ENCODE measurements at places on chromosomes 2 and 18.

GRCh38 chr2:227237786-227238185, 73.4 kb downstream of the COL4A3 start:
- DNase-seq, result no peak

- DNase-seq, result no peak
Measured at GRCh38 chr2:6654279-6654678, 211.4 kb downstream of the CMPK2 start.

DNA sequence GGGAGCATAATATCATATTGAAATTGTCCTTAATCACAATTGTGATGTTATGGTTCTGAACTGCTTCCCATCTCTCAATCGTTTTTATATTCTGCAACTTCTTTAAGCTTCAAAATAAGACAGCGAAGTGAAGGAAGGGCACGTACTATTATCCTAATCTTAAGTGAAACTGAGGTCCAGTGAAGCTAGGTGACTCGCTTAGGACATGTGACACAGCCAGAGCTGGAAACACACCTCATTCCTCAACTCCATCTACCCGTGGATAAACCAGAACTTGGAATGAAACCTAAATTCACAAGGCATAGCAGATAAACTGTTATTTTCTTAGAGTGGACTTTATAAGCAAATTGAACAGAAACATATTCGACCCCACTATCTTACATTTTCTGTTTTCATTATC, 191.2 kb upstream of the PXDN start:
- DNase-seq, result no peak

GRCh38 chr2:8004250-8004681, 677.6 kb upstream of the ID2 start:
- no peak for DNase-seq

DNA sequence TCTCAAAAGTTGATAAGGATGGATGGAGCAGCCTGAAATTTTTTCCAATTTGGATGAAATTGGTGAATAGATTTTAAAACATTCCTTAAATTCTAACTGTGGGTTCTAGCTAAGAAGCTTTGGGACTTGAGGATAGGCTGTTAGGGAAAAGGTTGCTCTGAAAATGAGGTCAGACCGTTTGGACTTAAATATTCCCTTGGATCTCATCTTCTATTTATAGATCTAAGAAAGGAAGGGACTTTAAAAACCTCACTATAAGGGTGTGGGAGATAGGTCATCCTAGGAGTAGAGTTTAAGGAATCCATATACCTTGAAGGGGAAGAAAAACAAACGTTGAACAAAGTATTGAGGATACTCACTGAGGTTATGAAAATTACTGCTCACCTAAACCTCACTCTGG, 17.4 kb upstream of the SNORC start:
- DNase-seq, result no peak

All from activated gamma-delta T cell treated with Interleukin-2 at 50 U/mL for 16 hours (primary cell).